ENCODE measurements at places on chromosomes 4 and X.

- no peak for DNase-seq
These were observed 8.5 kb upstream of the NEIL3 start for GRCh38 chr4:177301126-177301639.

GRCh38 chr4:100880011-100880410 lies 362.2 kb upstream of the EMCN start:
- DNase-seq = no peak

DNA sequence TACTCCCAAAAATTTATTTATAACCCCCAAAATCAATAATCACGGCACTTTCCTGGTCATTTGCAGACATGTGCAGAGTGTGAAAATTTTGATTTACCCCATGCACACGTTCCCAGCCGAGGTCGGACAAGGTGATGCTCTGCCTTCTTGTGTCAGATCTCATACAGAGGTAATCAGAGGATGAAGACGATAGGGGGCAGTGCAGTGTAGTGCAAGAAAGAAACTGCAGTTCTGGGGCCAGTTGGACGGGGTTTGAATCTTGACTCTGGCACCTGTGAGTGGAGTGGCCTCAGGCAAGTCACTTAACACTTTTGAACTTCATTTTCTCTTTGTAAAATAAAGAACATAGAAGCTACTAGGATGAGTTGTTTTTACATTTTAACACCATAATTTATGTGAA lies 88.4 kb downstream of the FRMPD3 start:
- peak; percentile 49 for DNase-seq

DNA sequence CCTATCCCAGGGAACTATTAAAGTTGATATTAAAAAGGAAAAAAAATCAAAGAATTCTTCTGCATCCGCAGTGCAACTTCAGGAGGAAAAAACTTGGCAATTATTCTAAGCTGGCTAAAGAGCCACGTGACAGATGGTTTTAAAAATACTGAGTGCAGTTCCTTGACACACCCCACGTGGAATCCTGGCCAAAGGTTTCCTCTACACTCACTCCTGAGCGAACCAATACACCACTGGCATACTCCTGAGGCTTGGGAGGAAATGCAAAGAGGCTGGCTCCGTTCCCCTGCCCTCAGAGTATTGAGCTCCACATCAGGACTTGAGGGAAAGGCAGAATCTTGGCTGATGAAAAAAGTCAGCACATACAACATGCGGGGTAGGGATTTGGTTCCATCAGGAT lies 133.8 kb upstream of the ATP6AP2 start:
- DNase-seq = no peak

GRCh38 chr4:107894138-107894603 lies 37.2 kb upstream of the CYP2U1 start:
- DNase-seq = no peak

- peak; percentile 12 for DNase-seq
These were observed 239.3 kb downstream of the C4orf33 start for GRCh38 chr4:129335276-129335675.

- no peak for DNase-seq
These were observed 176.2 kb downstream of the MID1 start for GRCh38 chrX:10444204-10444603.

DNA sequence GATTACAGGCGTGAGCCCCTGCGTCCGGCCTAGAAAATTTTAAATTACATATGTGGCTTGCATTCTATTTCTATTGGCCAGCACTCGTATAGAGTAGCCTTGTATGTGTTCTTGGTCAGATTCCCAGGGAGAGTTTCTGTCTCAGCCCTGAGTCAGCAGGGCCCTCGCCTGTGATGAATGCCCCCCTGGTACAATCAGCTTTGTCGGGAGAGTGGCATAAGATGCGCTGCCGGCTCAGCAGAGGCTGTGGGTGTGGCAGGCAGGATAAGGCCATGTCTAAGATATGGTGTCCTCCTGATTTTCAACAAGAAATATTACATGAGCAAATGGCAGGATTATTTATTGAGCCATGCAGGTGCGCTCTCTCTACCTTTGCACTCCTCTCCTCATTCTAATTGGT lies 1.6 kb upstream of the REELD1 start:
- DNase-seq = no peak

GRCh38 chr4:22514001-22514400 lies 1.9 kb downstream of the ADGRA3 start:
- no peak for DNase-seq

GRCh38 chrX:13518126-13518525 lies 51.3 kb upstream of the EGFL6 start:
- DNase-seq = no peak

DNA sequence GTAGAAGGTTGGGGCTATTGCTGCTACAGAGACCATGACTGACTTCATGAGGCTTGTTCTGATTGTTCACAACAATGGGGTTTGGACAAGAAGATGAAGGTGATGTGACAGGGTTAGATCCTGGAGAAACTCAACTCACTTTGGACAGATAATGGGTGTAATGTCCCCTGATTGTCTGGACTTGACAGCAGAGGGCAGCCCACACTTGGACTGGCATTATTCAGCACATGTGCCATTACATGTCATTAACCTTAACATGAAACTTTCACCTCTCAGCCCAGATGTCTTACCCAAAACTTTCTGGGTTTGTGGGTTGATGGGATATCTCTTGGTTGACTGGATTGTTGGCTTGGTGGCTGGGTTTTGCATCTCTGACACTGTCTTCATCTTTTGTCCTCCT lies 101.5 kb downstream of the MXRA5 start:
- no peak for DNase-seq

GRCh38 chr4:137471895-137472294 lies 60.4 kb downstream of the PCDH18 start:
- DNase-seq = no peak

DNA sequence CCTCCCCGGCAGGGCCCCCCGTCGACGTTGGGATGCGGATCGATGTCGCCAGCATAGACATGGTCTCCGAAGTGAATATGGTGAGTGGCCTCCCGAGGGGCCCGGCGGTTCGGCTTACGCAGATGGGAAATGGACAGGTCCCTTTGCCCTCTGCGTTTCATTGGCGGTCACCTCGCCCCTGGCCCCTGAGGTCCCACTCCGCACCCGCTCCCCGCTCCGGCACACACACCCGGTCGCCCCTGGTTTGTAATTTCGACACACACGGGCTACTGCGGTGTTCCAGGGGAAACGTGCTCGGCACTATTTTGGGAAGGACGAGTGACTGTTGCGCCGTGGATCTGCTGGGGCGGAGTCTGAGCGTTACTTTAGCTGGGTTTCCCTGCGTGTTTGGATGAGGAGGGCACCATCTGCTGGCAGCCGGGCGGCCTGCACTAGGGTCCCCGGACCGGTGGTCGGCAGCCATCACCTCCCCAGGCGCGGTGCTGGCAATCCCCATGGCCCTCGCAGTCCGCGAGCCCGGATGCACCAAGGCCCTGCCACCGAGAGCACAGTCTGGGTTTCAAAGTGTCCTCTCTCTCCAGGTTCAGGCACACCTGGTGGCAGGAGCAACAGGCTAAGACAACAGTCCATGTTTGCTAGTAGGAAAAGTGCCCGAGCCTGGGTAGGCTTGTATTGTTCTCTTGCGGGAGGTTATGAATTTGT lies 1.2 kb downstream of the GABRB1 start:
- DNase-seq = peak; percentile 39

- no peak for DNase-seq
These were observed 6.7 kb downstream of the CCNA2 start for GRCh38 chr4:121817006-121817405.

- DNase-seq = no peak
These were observed 22.7 kb downstream of the PNPLA4 start for GRCh38 chrX:7904562-7904961.

DNA sequence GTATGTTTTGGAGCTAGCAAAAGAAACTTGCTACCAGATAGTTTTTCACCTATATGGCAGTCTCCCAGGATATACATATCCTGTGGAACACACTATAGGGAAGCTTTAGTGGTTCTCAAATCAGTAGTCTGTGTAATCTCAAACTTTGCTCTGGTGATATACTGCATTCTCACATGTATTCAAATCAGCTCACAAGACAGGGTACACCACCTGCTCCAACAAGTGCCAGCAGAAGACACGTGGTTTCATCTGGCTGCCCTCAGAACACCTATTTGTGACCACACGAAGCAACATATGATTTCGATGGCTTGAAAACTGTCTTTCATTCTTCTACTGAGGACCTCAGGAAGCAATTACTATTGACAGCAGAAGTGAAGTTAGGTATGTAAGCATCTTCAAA lies 37.7 kb downstream of the BCLAF3 start:
- DNase-seq = no peak

GRCh38 chrX:2610246-2611170 lies 80.6 kb upstream of the CD99 start:
- no peak for DNase-seq

DNA sequence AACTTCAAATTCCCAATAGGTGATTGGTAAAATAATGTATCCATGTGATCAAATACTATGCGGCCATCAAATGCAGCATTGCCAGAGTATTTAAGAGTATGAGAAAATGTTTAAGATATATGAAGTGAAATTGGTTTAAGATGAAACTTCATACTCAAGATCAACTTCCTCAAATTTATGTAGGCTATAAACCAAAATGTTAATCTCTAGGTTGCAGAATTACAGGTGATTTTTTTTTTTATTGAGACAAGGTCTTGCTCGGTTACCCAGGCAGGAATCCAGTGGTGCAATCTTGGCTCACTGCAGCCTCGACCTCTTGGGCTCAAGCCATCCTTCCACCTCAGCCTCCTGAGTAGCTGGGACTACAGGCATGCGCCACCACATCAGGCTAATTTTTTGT lies 25.3 kb downstream of the ACSL4 start:
- no peak for DNase-seq

DNA sequence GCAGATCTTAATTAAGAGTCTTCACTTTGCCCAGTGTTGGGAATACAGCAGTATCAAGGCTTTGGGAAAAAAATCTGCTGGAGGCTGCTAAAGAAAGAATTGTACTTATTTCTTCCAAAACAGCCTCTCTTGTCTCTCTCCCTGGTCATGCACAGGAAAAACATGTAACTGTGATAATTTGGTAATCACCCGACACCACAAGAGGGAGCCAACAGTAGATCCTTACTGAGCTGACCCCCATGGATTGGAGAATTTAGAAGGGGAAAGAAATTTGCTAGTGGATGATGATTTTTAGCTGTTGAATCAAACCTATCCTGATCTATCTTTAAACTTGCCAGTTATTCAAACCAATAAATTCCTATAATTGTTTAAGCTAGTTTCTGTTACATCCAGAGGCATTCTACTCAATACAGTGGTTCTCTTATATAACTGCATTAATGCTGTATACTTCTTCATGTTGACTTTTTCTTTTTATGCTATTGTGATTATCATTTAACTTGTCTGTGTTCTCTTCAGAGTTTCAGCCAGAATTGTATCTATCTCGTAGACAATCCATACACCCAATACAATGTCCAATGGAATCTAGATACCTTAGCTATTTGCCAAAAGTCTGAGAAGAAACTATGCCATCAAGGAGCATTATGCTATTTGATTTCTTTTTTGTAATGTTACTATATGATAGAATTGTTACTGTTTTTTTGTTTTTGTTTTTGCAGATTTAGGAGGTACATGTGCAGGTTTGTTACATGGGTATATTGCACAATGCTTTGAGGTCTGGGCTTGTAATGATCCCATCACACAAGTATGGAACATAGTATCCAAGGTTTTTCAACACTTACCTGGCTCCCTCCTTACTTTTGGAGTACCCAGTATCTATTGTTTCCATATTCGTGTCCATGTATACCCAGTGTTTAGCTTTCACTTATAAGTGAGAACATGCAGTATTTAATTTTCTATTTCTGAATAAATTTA lies 31.3 kb upstream of the ARHGEF38 start:
- peak; percentile 58 for DNase-seq

DNA sequence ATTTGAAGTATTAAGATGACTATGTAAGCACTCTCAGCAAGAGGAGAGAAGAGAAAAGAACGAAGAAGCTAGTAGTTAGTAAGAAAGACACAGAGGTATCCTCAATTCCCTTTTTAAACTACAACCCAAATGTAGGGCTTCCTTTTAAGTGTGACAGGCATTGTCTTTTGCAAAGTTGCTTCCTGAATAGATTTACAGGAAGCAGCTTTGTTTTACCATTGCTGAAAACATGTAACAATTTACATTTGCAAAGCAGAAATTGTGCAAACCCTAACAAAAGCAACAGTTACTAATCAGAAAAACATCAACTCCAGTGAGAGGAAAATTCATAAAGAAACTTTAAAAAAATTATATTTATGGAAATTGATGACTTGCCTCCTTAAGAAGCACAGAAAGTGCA lies 96.4 kb downstream of the FAM13A start:
- DNase-seq = no peak

DNA sequence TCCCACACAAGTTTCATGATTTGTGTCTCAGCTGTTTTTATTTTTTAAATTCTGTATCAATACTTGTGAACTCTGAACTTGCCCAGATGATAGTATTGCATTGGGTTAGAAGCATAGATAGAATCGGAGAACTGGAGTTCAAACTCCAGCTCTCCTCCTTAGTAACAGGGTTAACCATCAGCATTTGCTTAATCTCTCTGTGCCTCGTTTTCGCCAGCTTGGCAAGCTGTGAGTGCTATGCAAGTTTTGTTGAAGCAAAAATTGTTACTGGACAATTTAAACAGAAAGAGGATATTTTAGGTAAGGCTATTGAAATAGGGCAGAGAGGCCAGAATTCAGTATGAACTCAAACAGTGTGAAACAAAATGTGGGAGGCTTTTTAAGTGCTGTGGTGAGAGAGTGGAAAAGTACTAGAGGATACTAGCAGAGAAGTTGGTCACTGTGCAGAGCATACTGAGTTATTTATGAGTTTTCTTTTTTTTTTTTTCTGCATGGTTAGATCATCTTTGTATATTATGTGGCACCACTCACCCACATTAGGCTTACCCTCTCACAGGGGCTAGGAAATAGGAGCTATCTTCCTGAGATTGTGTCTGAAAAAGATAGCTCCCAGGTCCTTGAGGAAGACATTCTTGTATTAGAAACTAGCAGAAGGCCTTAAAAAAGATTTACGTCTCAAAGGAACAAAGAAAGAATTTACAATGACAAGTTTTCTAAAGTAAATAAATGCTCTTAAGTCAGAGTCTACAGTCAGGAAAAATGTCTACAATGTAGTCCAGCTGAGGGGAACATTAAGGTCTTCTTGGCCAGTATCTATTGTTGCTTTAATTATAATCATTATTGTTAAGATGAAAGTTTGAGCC lies 1126.6 kb downstream of the FAT4 start:
- no peak for DNase-seq

DNA sequence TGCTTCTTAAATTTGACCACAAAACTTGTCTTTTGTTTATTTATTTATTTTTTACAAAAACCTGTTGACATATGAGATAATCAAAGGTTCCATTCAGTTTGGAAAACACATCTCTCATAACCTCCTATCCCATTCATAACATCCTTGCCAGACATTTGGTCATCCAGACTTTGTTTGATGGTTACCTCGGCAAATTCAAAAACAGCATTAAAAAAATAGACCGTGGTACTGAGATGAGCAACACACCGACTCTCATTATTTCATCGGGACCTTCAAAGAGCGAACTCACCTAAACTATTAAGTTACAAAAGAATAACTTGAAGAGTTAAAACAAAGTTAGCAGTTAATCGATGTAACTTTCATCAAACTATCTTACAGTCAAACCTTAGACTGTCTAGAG lies 85.8 kb upstream of the RPS6KA3 start:
- no peak for DNase-seq

Measured in NCI-H1694 (cell line).